Naive B cell (primary cell): ENCODE measurements at places on chromosomes 7 and 10. TPM values are rescaled to one million over a fixed set of nuclear protein-coding genes. Genes with fewer than 3 reads are reported as not detected.

VSIR gene
- 84.3 TPM for polyA plus RNA-seq

ZNF239 gene
- 1.9 TPM for polyA plus RNA-seq

CPXM2 gene
- not detected for polyA plus RNA-seq

SP4 gene
- polyA plus RNA-seq = 7.8 TPM

CEP55 gene
- polyA plus RNA-seq = not detected

DNA sequence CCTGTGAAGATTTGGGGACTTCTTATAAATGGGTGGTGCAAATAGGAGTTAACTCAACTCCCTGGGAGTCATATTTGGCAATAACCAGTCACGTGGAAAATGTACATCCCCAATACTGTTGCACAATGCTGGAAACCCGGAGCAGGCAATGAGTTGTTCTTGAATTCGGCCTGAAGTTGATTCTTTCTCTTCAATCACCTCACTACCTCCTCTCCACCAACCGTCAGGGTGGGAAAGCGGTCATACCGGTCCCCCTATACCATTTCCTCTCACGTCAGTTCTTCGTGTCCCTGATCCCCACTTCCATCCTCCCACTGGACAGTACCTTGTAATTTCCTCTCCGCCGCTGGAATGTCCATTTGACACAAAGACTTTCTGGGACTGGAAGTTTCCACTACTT, 2.8 kb downstream of the GIMAP5 start:
- H3K36me3 ChIP-seq = no peaks in the 10 kb centered on the region
- H3K27me3 ChIP-seq = peaks cover 40% of the 10 kb centered on the region
- H3K4me3 ChIP-seq = no peak overlapping the region
- peaks cover 8% of the 10 kb centered on the region for H3K4me1 ChIP-seq
- no peak overlapping the region for H3K27ac ChIP-seq
- DNase-seq = no peak

DNA sequence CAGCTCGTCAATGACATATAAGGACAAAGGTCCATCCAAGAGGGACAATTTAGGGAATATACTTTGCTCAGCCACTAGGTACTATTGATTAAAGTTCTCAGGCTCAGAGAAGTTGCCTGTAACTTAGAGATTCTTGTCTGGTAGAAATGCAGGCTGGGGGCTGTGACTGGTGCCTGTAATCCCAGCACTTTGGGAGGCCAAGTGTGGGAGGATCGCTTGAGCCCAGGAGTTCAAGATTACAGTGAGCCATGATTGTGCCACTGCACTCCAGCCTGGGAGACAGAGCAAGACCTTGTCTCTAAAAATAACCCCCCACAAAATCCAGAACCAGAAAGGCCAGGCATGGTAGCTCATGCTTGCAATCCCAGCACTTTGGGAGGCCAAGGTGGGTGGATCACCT, 36.2 kb upstream of the ACTR3B start:
- no peak overlapping the region for H3K4me3 ChIP-seq
- no peak for DNase-seq
- H3K4me1 ChIP-seq = no peaks in the 10 kb centered on the region
- peak overlapping the region; percentile 32 for H3K27ac ChIP-seq

GRCh38 chr10:122239578-122240257, 31.4 kb upstream of the BTBD16 start:
- no peaks in the 10 kb centered on the region for H3K36me3 ChIP-seq
- H3K27ac ChIP-seq = no peak overlapping the region
- no peaks in the 10 kb centered on the region for H3K4me1 ChIP-seq
- no peak for DNase-seq
- H3K27me3 ChIP-seq = no peaks in the 10 kb centered on the region

GRCh38 chr7:113880559-113880958, 38.2 kb downstream of the PPP1R3A start:
- no peaks in the 10 kb centered on the region for H3K36me3 ChIP-seq
- no peak overlapping the region for H3K4me3 ChIP-seq
- H3K27ac ChIP-seq = no peak overlapping the region

DNA sequence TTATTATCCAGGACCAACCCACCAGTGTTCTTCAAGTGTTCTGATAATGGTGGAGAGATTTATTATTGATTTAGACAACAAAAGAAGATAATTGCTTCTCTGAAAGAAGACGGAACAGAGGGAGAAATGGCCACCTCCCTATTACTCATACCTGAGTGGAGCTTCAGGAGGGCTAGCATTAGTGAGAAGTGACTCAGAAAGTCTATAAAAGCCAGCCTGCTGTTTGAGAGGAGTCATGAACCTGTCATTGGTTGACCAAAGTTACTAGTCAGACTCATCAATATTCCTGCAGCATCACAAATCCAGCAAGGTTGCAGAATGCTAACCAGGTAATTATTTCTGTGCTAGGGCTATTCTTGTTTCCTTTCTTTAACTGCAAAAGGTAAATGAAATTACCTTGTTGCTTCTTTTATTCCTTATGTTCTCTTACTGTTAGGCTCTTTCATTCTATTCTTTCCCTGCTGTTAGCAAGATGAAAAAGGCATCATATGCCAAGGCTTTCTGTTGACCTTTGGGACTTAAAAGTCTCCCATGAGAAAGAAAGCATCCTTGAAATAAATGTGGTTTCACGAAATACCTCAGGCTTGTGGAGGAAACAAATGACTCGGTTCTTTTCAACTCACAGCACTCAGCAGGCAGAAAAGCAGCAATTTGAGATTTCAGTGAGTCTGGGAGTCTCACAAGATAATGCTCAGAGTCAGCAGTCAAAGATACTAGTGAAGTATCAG, 256.4 kb upstream of the PHYHIPL start:
- H3K36me3 ChIP-seq = no peaks in the 10 kb centered on the region
- no peak for DNase-seq
- H3K4me3 ChIP-seq = no peak overlapping the region
- H3K27ac ChIP-seq = no peak overlapping the region

DNA sequence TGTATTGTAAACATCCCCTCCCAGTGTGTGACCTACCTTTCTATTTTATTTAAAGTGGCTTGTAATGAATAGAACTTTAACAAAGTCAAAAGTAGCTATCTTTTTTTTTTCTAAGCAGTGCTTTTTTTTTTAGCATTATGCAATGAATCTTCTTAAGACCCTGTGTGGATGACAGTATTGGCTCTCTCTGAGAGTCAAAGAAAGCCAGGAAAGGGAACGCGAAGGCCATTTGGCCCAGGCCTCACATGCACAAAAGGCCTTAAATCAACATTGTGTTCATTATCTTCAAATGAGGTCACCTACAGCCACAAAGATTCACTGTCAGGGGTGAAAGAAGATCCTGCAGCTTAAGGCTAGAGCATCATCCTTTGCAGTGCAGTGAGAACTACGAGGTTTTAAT, 721.5 kb downstream of the GRID1 start:
- no peaks in the 10 kb centered on the region for H3K4me1 ChIP-seq
- no peaks in the 10 kb centered on the region for H3K27me3 ChIP-seq
- no peak overlapping the region for H3K27ac ChIP-seq
- H3K36me3 ChIP-seq = no peaks in the 10 kb centered on the region
- DNase-seq = no peak

GRCh38 chr10:79072041-79072441, 3.3 kb downstream of the ZMIZ1 start:
- no peak overlapping the region for H3K27ac ChIP-seq
- peak overlapping the region; percentile 80 for H3K4me3 ChIP-seq
- peaks cover 42% of the 10 kb centered on the region for H3K27me3 ChIP-seq
- no peaks in the 10 kb centered on the region for H3K36me3 ChIP-seq
- DNase-seq = no peak

DNA sequence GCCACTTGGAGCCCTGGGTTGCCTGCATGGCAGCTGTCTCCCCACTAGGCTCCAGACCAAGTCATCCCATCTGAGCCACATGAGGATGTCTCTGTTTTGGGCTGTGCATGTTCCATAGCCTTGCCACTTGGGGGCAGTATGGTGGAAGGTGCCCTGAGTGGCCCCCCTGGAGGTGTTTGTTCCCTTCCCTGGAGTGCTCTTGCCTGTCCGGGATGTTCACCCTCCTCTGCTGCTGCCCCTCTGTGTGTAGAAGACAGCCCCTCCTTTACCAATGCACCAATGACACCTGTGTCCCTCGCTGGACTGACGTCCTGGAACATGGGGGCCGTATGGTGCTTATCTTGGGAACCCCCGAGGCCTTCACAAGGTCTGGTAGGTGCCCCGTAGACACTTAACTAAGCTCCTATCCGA, 100.2 kb downstream of the ACTR3B start:
- H3K27me3 ChIP-seq = no peaks in the 10 kb centered on the region
- DNase-seq = no peak
- H3K4me1 ChIP-seq = peaks cover 6% of the 10 kb centered on the region
- H3K27ac ChIP-seq = no peak overlapping the region

DNA sequence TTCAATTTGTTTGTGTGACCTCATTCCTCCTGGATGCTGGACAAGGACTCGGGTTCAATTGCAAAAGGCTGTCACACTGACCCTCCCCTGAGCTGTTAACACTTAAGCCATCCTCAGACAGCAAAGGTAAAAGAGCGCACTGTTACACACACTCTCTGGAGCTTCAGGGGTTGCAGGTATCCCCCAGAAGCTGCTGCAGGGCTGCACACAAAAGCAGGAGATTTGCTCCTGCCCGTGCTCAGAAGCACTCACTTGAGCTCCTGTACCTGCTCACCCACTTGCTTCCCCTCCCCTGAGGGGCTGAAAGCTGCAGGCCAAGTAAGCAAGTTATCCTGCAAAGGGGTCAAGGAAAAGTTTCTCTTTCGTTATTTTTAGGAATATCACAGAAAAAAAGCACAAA, 886.2 kb upstream of the ZWINT start:
- no peak overlapping the region for H3K27ac ChIP-seq
- no peaks in the 10 kb centered on the region for H3K27me3 ChIP-seq
- H3K4me3 ChIP-seq = no peak overlapping the region
- no peaks in the 10 kb centered on the region for H3K36me3 ChIP-seq
- DNase-seq = no peak

GRCh38 chr10:17981766-17982380, 30.2 kb downstream of the SLC39A12 start:
- no peak for DNase-seq
- H3K4me1 ChIP-seq = no peaks in the 10 kb centered on the region
- no peaks in the 10 kb centered on the region for H3K27me3 ChIP-seq
- no peak overlapping the region for H3K27ac ChIP-seq
- H3K4me3 ChIP-seq = no peak overlapping the region
- no peaks in the 10 kb centered on the region for H3K36me3 ChIP-seq

GRCh38 chr10:32905466-32905865, 52.6 kb downstream of the ITGB1 start:
- H3K36me3 ChIP-seq = peaks cover 23% of the 10 kb centered on the region
- H3K27me3 ChIP-seq = no peaks in the 10 kb centered on the region
- H3K4me1 ChIP-seq = no peaks in the 10 kb centered on the region
- H3K4me3 ChIP-seq = no peak overlapping the region
- no peak for DNase-seq

DNA sequence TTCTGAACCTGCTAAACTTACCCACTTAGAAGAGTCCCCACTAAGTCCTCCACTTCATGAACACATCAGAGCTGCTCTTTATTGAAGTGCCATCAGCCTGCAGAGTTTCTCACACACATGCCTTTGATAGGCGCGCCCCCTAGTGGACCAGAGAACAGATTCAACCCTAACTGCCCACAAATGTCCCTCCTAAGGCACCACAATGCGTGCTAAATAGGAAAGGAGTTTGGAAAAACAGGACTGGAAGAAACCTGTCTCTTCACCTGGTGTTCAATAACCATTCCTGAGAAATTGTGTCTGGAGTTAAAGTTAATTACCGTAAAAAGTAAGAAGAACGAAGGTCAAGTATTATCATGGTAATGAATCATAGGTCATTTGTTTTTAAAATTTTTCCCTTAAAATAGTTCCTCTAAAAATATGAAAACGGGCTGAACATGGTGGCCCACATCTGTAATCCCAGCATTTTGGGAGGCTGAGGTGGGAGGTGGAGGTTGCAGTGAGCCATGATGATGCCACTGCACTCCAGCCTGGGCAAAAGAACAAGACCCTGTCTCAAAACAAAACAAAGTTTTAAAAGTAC, 249.7 kb downstream of the ELMO1 start:
- H3K36me3 ChIP-seq = peaks cover 26% of the 10 kb centered on the region
- peak; percentile 39 for DNase-seq
- H3K27me3 ChIP-seq = no peaks in the 10 kb centered on the region
- H3K4me1 ChIP-seq = peaks cover 20% of the 10 kb centered on the region

DNA sequence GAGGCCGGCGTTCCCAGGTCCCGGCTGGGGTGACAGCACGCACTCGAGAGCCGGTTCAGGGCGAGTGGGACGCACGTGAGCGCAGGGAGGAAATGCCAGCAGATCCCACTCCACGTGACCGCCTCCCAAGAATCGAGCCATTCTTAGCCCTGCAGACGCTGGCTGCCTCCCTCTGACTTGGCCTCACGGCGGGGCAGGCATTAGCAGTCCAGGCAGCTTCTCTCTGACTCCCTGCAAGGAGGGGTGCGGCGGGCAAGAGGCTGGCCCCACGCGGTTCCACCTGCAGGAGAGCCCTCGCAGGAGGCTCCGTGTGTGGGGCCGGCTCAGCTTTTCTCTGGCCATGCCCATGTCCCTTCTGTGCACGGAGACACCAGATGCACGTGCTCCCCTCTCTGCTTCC, 10.1 kb downstream of the GPR146 start:
- peaks cover 72% of the 10 kb centered on the region for H3K27me3 ChIP-seq
- H3K36me3 ChIP-seq = no peaks in the 10 kb centered on the region
- H3K4me3 ChIP-seq = peak overlapping the region; percentile 68
- H3K27ac ChIP-seq = no peak overlapping the region
- H3K4me1 ChIP-seq = peaks cover 24% of the 10 kb centered on the region
- no peak for DNase-seq

DNA sequence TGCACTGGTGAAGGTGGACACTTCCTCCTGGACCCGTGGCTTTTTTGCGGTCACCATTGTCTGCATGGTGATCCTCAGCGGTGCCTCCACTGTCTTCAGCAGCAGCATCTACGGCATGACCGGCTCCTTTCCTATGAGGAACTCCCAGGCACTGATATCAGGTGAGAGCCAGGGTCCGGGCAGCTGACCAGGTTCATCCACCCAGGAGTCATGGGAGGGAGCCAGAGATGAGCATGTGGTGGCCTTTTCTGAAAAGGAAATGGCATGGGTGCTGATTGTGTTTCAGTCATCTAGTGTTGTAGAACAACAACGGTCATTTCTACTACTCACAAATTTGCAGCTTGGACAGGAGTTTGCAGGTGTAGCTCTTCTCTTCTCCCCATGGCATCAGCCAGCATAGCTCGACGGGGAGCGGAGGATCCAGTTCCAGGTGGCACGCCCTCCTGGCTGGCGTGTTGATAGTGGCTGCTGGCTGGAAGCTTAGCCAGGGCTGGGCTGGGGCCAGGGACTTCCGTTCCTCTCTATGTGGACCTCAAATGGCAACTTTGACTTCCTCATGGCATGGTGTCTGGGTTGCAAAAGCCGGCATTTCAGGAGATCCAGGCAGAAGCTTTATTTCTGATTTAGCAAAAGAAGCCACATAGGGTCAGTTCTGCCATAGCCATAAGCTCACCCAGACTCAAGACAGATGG, 32.7 kb downstream of the SLC29A3 start:
- no peaks in the 10 kb centered on the region for H3K27me3 ChIP-seq
- no peak overlapping the region for H3K4me3 ChIP-seq
- H3K4me1 ChIP-seq = peaks cover 4% of the 10 kb centered on the region
- H3K36me3 ChIP-seq = peaks cover 8% of the 10 kb centered on the region

GRCh38 chr7:19060761-19061259, 56.6 kb downstream of the TWIST1 start:
- H3K4me3 ChIP-seq = no peak overlapping the region
- H3K36me3 ChIP-seq = no peaks in the 10 kb centered on the region
- no peaks in the 10 kb centered on the region for H3K4me1 ChIP-seq
- H3K27ac ChIP-seq = no peak overlapping the region
- DNase-seq = no peak
- H3K27me3 ChIP-seq = no peaks in the 10 kb centered on the region
